ENCODE measurements at places on chromosomes 4 and X.

DNA sequence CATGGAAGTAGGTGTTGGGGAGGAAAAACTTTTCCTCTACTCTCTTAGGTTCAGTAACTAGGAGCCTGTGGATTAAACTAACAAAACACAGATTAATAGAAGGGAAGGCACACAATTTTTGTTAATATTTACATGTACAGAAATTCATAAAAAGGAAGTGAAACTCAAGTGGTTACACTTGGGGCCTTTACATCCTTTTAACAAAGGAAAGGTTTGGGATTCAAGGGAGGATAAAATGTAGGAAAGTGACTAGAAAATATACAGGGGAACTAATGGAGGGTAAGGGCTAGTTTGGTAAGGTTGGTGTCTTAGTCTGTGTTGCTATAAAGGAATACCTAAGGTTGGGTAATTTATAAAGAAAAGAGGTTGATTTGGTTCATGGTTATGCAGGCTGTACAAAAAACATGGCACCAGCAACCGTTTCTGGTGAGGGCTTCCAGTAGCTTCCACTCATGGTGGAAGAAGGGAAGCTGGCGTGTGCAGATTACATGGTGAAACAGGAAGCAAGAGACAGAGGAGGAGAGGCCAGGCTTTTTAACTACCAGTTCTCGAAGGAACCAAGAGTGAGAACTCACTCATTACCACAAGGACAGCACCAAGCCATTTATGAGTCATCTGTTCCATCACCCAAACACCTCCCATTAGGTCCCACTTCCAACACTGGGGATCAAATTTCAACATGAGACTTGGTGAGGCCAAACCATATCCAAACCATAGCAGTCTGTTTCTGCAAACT is 124.4 kb downstream of the CHRDL1 start:
- no peak for DNase-seq

- no peak for DNase-seq
Measured at GRCh38 chrX:19800821-19801374, 86.5 kb downstream of the SH3KBP1 start.

DNA sequence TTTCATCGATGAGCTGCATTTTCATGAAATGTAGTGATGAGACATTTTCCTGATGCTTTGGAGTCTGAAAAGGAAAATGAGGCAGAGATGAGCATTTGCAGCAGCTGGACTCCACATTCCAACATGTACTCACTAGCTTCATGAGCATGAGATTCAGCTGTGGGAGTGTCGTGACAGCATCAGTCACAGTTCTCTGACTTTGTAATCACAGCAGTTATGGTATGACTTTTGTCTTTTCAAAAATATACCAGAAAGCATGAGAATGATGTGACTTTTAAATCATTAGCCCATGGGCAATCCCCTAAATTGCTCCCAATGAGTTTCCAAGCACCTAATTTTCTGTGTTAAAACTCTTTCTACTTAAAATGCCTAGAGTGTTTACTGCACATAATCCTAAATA is 18.3 kb upstream of the MSL3 start:
- DNase-seq, result no peak

- DNase-seq, result peak; percentile 67
Measured at GRCh38 chr4:103904123-103904522, 184.3 kb upstream of the TACR3 start.

DNA sequence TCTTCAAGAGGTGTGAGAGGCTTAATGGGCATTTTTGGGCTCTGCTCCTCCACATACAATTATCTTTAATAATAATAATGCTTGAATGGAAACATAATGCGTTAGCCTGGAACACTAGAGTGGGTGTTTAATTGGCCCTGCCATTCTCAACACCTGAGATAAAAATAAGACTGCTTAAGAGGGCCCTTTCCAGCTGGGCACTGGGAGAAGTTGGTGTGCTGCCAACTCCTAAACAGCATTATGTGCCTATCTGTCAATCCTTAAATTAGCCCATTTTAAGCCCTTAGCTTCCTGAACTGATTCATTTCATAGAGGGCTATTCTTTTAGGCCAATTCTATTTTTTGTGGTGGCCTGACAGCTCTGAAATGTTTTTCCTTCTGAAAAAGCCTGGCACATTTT is 211.1 kb upstream of the ZIC3 start:
- no peak for DNase-seq

DNA sequence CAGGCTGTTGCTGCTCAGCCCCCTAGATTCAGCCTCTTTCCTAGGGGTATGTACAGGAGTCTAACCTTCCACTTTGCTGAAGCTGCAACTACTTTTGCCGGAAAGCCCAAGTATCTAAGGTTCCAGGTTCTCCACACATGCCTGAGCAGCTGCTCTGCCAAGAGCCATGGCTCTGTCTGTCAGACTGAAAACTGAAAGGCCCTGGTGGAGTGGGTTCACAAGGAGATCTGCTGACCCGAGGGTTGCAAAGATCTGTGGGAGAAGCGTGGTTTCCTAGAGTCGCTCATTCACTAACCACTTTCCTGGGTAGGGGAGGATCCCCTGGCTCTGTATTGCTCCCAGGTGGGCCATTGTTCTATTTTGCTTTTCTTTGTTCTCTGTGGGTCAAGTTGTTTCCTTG is 6.0 kb upstream of the PNMA6F start:
- no peak for DNase-seq
